ENCODE measurements at places on chromosomes 3 and 15.

GRCh38 chr3:158098309-158098639, 7.9 kb downstream of the SHOX2 start:
- DNase-seq: no peak

GRCh38 chr15:37134244-37134643, 33.9 kb upstream of the MEIS2 start:
- no peak for DNase-seq

GRCh38 chr15:80260551-80260950, 8.5 kb upstream of the CTXND1 start:
- no peak for DNase-seq

DNA sequence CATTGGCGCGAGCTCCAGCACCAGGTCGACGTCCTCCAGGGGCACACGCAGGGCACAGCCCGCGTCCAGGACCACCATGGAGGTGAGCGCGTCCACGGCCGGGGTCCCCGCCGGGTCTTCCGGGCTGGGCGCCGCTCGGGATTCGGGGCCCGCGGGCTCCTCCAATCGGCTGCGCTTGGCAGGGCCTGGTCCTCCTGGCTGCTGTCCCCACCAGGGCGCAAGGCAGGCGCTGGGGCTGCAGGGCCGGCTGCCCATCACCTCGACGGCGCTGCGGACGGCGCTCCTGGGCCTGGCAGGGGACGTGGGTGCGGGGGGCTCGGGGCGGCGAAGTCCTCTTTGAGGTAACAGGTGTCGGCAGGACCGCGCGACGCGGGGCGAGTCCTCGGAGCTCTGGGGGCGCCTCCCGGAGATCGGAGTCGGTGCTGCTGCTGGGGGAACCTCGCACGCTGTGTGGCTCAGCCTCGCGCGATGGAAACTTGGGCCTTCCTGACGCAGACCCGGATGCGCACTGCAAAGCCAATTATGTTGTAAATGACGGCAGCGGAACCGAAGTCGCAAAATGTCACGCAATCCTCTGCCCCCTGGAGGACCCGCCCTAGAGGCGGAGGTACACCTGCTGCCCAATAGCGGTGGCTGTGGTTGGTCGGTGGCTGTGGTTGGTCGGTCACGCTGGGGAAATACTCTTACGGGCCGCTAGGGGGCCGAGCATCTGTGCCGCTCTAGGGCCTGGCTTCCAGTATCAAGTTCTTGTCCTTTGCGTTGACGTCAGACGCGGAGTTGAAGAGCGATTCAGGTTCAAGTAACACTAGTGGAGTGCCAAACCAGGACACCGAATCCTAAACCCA, at the start of gene PRR23C:
Gene PRR23C (minus strand): TSS at position 527 of the 845 bp plus-strand sequence. CDS start 272 bp downstream, at position 255.
- no peak for DNase-seq

GRCh38 chr15:77627581-77627980, 5.1 kb downstream of the LINGO1 start:
- no peak for DNase-seq

DNA sequence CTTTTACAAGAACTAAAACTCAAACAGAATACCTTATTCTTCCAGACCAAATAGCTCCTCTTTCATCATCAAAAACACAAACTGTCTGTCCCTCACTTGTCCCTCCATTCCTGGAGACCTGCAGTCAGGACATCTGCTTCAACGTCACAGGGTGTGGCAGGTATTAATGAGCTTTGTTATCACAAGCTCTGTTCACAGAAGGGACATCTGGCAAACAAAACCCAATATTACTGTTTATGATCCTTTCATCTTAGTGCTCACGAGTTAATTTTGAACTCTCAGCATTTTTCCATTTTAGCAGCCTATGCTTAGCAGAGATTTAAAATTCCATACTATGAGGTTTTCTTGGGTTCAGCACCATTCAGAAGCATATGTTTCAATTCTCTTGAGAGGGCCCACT, 32.9 kb downstream of the AP3S2 start:
- no peak for DNase-seq

DNA sequence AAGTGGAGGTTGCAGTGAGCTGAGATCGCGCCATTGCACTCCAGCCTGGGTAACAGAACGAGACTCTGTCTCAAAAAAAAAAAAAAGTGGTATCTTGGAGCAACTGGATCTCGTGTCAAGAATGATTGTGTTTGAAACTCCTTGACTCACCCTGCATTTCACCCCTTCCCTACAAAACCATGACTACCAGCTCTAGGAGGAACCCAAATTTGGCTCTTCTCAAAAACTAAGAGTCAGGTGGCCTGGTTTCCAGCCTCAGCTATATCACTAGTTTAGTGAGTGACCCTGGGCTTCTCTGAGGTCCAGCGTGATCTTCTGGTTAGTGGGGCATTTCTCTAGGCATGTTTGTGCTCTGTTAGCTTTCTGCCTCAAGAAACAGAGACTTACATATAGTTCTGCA, 222.1 kb downstream of the FAM43A start:
- no peak for DNase-seq

DNA sequence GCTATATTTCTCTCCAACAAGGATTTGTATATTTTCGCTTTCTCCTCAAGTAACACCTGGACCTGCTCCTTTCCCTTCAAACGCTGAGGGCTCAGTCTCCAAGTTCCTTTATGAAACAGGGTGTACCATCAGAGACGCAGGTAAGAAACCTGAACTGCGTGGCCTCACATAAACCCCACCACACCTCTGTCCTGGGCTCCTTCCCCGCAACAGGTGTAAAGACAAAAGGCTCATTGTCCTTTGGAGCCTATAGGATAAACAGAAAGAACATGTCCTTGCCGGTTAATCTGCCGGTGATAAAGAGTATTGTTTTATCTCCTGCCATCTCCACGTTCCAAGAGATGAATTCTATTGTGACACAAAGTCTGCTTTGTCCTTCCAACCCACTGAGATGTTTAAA, 111.8 kb upstream of the ADAMTS9 start:
- no peak for DNase-seq

DNA sequence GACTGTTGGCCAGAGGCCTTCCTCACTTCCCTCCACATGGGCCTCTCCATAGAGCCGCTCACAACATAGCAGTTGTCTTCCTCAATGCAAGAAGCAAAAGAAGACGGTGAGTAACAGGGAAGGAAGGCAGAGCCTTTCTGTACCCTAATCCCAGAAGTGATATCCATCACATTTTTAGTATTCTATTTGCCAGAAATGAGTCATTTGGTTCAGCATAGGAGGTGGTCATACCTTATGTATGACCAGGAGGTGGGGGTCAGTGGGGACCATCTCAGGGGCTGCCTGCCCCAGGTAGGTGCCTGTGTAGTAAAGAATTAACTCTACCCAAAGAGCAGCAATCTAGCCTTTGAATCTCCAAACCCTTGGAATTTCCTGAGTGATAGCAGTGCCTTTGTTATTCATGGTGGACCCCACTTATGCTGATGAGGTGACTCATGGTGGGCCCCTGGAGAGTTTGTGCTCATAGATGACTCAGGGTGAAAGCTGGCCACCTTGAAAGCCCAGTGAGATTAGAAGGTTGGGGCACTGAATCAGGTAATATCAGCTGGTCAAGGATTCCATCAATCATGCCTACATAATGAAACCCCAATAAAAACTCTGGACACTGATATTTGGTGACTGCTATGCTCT, 323.9 kb upstream of the IGF1R start:
- no peak for DNase-seq

GRCh38 chr15:100337096-100338044, 4.4 kb downstream of the ADAMTS17 start:
- no peak for DNase-seq

DNA sequence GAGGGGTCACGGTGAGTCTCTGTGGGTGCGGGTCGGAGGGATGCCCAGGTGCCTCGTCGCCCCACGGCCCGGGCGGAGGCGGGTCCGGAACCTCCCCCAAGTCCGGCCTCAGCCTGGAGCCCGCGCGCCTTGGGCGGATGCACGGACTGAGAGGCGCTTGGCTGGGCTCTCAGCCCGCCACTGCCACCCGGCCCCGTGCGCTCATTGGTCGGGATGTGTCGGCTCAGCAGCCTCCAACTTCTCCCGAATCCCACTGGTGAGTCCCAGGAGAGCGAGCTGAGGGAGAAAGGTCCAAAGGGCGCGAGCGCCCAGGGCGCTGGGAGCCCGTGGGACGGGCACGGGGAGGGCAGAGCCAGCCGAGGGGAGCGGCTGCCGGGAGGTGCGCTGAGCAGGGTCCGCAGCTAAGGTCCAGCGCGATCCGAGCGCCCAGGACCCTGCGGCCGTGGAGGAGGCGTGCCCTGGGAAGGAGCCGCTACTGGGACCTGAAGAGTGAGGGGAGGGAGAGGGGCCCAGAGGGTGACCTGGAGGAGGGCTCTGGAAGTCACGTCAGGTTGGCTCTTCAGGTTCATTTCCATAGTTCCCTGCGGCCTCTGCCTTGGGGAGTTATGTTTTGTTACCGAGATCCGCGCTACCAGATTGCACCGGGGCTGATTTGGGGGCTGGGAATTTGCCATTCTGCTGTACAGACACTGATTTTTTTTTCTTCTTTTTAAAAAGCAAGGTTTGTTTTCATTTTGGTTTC, at the start of gene MME:
Gene MME (plus strand): TSS at position 574 of the 742 bp plus-strand sequence. CDS start 3,849 bp downstream, outside the sequence.
- no peak for DNase-seq

DNA sequence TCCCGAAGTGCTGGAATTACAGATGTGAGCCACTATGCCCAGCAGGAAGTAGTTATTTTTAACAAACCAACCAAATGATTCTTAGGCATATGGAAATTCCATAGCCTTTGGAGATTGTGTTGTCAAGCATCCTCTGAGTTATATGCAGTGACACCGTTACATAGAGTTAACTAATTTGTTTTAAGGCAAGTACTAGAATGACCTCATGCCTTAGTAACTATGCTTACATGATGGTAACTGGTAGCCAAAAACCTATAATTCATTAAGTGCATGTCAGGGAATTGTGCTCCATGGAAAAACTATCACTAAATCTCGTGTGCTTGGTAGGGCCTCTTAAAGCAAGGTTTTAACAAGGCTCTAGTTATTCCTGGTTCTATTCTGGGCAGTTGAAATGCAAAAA, 392.8 kb downstream of the TUSC7 start:
- DNase-seq: no peak

GRCh38 chr3:112908252-112908651, 61.6 kb upstream of the CD200R1L start:
- DNase-seq: no peak

DNA sequence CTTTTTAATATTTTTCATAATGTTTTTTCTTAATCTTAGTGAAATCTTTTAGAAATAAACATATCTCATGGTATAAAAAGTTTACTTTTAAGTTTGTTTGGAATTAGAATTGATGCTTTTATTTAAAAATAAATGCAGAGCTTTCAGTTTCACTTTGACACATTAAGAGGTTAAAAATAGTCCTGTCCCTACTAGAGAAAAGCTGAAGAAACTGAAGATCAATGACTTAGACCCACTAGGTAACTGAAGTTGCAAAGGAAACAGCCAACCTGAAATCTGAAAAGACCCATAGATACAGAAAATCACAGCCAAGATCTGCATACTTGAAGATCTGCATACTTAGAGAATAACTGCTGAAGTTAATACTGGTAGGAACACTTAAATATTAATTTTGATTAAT, 237.6 kb downstream of the RAP2B start:
- DNase-seq: no peak

- DNase-seq: no peak
Measured at GRCh38 chr3:166340604-166341266, 503.5 kb upstream of the BCHE start.

GRCh38 chr15:88834211-88834812, 31.1 kb downstream of the ACAN start:
- peak; percentile 15 for DNase-seq

- DNase-seq: no peak
Measured at GRCh38 chr15:49137861-49138260, 17.5 kb downstream of the COPS2 start.

GRCh38 chr3:81602781-81603180, 158.7 kb downstream of the GBE1 start:
- DNase-seq: no peak

DNA sequence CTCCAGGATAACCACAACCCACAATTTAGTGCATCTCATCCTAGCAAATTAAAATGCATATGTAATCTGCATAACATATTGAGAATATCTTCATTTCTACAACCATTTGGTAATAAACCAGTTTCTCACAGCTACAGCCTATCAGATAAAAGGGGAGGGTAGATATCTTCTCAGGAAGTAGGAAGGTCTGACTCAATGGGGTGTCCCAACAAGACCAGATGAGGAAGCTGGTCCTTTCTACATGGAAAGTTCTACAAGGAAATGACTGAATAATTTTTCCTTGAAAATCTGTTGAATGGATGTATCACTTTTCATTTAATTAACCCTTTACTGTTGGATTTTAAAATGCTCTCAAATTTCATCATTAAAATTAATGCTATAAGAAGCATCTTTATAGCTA, 17.4 kb upstream of the TMPRSS7 start:
- no peak for DNase-seq

GRCh38 chr3:5497497-5497896, 310.0 kb downstream of the EDEM1 start:
- no peak for DNase-seq

- no peak for DNase-seq
Measured at GRCh38 chr3:22361521-22361920, 610.5 kb upstream of the ZNF385D start.

GRCh38 chr15:39238443-39238842, 342.4 kb upstream of the THBS1 start:
- no peak for DNase-seq

DNA sequence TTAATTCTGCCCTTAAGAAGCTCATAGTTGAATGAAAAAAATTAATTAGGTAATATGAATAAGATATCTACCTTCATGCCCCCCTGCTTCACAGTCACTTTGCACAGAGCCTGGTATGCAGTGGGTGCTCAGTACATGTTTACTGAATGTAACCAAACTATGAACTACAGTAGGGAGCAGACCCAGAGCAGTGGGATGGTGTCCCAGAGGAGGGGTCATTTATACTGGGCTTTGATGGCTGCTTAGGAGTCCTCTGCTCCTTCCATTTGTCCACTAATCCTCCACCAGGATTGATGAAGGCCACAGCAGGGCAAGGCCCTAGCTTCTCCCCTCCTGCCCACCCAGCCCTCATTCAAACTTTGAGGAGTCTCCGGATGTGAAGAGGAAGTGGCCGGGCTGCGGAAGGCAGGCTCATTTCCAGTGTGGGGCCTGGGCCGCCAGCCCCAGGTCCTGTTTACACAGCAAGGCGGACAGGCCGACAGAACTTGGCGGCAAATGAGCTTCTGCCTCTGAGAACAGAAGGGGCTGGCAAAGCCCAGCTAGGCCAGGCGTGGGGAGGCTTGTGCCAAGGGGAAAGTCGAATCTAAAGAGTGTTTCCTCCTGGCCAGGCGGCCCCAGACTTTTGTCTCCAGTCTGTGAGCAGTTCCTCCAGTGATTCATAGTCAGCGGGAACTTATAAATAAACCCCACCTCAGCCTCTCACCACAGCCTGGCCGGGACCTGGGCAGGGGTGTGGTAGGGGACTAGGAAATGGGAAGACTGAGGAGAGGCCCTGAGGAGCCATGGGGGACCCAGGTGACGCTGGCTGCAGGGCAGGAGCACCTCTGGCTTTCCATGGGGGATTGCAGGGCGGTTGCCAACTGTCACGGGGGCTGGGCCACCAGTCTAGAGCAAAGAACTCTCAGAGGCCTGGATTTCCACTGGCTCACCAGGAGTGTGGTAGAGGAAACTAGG, 51.6 kb upstream of the LCTL start:
- peak; percentile 66 for DNase-seq
